ENCODE measurements at places on chromosomes 5 and 9. TPM values are rescaled to one million over a fixed set of nuclear protein-coding genes. Genes with fewer than 3 reads are reported as not detected.

The NXNL2 gene
- not detected for total RNA-seq

The SOX30 gene
- not detected for total RNA-seq

The PRLR gene
- total RNA-seq, result not detected

The FAM163B gene
- not detected for total RNA-seq

The QRFP gene
- not detected for total RNA-seq

The C9orf43 gene
- total RNA-seq, result 0.66 TPM

The LMNB1 gene
- 134 TPM for total RNA-seq

The BRD3OS gene
- total RNA-seq, result 15.4 TPM

The CARD9 gene
- 0.71 TPM for total RNA-seq

The ADGRD2 gene
- not detected for total RNA-seq

The INSL4 gene
- total RNA-seq, result not detected

The CDH9 gene
- not detected for total RNA-seq

The IL3 gene
- total RNA-seq, result not detected

The TRIP13 gene
- 39.0 TPM for total RNA-seq

The EXOSC2 gene
- total RNA-seq, result 46.4 TPM

The CATSPER3 gene
- 0.71 TPM for total RNA-seq

The P4HA2 gene
- 37.6 TPM for total RNA-seq

The CCDC183 gene
- 0.37 TPM for total RNA-seq

The MRPS30 gene
- total RNA-seq, result 32.5 TPM

The SHISAL2B gene
- not detected for total RNA-seq

The DDX46 gene
- 58.0 TPM for total RNA-seq

The SLC36A3 gene
- total RNA-seq, result not detected

The MPDZ gene
- 52.3 TPM for total RNA-seq

The FOXD4 gene
- total RNA-seq, result 0.42 TPM

The NTRK2 gene
- 0.05 TPM for total RNA-seq

The PLAC8L1 gene
- total RNA-seq, result 0.80 TPM

The LIFR gene
- 36.4 TPM for total RNA-seq

The ACOT12 gene
- not detected for total RNA-seq

The MYOZ3 gene
- 1.2 TPM for total RNA-seq
